ENCODE measurements at places on chromosomes 6 and 20.

- DNase-seq = no peak
Observed at GRCh38 chr20:50224531-50225255, 34.1 kb downstream of the CEBPB start.

DNA sequence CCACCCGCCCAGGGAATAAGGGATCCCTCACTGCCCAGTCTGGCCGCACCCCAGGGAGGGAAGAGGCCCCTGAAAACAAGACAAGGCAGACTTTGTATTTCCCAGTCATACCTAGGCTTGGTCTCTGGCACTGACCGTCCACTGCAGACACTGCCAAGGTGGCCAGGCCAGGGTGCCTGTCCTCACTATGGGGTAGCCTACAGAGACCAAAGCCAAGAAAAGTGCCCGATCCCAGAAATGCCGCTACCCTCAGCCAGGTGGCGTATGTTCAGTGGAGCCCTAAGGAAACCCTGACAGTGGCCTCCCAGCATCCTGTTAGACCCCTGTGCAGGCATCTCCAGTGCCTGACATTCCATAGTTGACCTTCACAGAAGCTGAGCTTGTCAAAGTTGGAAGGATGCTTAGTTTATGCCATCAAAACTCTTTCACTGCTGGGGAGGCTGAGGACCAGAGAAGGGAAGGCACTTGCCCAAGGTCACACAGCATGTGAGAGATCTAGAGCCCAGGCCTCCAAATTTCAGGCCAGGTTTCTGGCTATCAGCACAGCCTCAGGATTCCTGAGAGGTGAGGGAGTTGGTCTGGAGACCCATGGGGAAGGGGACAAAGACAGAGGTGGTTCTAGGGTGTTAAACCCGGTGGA lies 2.5 kb downstream of the SCRT2 start:
- DNase-seq = no peak

DNA sequence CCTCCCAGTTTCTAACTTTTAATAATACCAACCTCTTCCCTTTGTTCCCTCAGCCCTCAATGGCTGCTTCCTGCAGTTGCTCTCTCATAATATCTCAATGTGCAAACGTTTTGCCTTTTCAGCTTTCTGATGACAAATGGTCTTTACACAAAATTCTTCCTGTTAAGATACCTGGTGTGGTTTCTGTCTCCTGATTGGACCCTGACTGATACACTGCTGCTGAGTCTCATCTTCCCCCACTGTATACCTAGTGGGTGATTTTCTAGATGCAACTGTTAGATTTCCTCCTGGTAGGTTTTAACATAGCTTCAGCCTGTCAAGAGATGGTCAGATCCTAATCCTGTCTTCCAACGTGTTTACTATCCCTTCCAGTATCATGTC lies 147.9 kb upstream of the TOP1 start:
- no peak for DNase-seq

GRCh38 chr20:38294076-38294591 lies 9.8 kb upstream of the BPI start:
- DNase-seq = no peak

All from CD4-positive, alpha-beta T cell treated with Interleukin-6 at 100 ng/mL for 8 hours (primary cell).